NCI-H2029 treated with DMSO at 0.1 percent for 48 hours (cell line): ENCODE measurements at places on chromosomes 1 and 21.

GRCh38 chr1:98662356-98662670 lies 792 bp downstream of the SNX7 start:
- peak; percentile 34 for DNase-seq

DNA sequence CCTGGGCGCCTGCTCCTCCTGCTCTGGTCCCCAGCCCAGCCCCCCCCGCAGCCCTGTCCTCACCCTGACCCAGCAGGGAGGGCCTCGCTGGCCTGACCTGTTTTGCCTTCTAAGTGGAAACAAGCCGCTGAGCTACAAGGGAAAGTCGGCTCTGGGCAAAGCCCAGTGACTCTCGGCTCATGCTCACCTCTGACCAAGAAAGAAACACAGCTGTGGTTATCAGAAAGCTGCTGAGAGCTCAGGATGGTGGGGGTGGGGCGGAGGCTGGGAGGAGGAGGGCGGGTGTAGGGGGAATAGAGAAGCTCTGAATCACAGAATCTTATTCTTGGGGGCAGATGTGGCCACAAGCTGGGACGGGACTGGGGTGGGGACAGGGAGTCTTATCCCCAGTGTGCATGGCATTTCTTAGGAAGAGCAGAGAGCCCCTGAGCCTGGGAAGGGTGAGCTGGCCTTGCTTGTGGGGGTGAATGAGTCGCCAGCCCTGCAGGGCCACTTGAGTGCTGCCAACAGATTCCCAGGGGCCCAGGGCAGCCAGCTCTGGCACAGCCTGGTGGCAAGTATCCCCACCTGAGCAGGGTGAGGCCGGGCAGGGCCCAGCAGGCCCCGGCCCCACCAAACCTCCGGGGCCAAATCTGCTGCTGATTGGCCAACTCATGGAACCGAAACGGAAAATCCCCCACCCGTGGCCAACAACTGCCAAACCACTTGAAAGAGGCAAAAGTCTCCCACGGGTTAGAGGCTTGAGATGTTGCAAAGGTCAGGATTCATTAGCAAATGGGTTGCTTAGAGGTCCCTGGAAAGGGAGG lies 120.6 kb downstream of the SPSB1 start:
- DNase-seq = no peak

DNA sequence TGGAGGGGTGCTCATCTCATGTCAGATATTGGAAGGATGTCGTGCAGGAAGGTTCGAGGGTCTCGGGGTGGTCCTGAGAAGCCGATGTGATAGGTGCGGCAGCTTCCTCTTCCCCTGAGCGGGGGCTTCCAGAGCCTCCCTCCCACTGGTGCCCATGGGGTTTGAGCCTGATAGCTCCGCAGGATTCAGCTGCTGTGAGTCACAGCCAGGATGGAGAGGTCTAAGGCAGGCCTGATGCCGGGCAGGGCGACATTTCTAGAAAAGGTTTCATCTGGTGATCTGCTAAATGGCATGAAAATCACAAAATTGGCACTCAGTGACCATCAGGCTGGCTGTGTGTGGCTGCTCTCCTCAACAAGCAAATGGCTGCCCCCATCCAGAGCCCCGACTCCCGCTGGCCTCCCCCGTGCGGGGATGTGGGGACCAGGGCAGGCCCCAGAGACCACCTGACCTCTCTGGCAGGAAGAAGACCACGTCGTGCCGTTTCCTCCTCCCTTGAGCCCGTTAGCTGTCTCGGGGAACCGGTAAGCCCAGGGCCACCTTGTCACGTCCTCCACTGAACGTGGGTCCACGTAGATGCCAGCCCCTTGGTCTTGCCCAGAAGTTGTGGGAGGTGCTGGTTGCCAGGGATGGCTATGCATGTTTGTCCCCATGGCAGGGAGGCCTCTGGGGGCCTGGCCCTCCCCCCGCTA lies 66.1 kb downstream of the SKI start:
- no peak for DNase-seq

GRCh38 chr1:15866721-15867201 lies 19.3 kb downstream of the SPEN start:
- DNase-seq = no peak

- no peak for DNase-seq
Observed at GRCh38 chr1:153119491-153119971, 6.2 kb upstream of the SPRR2F start.

GRCh38 chr1:208162903-208163302 lies 81.3 kb downstream of the PLXNA2 start:
- peak; percentile 25 for DNase-seq

GRCh38 chr1:61494000-61494399 lies 230.9 kb downstream of the TM2D1 start:
- DNase-seq = no peak

DNA sequence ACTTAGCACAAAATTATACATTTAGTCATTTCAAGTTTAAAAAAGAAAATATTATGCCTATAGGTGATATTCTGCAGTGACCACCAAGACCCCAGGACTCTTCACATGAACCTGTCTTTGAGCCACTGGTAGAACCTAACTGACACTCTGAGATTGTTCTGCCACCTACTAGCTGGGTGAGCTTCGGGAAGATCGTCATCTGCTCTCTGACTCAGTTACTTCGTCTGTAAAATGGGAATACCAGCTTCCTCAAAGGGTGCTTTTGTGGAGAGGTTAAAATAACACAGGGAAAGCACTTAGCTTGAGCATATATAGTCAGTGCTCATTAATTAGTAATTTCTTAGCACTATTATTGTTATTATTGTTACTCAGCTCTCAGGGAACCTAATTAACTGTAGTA lies 228.5 kb upstream of the JUN start:
- DNase-seq = no peak

GRCh38 chr1:116553386-116554115 lies 17.3 kb downstream of the CD58 start:
- DNase-seq = no peak

GRCh38 chr1:211198111-211198510 lies 61.1 kb upstream of the RCOR3 start:
- DNase-seq = no peak
